HL-60 (cell line): ENCODE measurements at places on chromosomes 7 and 10.

GRCh38 chr10:29805134-29805723 lies 170.5 kb upstream of the SVIL start:
- DNase-seq = no peak

DNA sequence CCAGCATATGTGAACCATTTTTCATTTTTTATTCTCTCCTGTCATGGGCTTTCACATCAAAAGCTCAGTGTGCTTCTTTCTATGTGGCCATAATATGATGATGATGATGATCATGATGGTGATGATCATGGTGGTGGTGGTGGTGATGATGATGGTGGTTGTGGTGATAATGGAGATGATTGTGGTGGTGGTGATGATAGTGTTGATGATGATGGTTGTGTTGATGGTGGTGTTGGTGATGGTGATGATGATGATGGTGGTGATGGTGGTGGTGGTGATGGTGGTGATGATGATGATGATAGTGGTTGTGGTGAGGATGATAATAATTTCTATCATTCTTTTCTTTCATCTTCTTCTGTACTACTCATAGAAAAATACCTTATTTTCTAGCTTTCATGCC lies 413.1 kb upstream of the VSTM2A start:
- DNase-seq = no peak

DNA sequence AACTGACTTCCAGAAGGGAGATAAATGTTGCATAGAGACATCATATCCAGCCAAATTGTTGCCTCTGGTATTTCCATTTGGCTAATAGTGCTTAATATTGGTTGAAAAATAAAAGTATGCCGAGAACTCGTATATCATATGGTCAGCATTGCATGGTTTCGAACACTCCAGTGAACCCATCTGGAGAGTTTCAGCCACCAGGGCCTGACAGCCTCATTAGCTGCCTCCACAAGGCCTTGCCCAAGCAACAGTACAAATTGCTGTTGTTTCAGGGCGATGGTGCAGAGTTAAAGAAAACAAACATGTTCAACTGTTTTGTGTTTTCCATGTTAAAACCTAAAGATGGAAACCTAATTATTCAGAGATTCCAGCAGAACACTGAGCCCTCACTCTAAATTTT lies 28.5 kb downstream of the NRG3 start:
- DNase-seq = no peak

- DNase-seq = no peak
Measured at GRCh38 chr10:49652421-49653272, 26.8 kb upstream of the C10orf53 start.

DNA sequence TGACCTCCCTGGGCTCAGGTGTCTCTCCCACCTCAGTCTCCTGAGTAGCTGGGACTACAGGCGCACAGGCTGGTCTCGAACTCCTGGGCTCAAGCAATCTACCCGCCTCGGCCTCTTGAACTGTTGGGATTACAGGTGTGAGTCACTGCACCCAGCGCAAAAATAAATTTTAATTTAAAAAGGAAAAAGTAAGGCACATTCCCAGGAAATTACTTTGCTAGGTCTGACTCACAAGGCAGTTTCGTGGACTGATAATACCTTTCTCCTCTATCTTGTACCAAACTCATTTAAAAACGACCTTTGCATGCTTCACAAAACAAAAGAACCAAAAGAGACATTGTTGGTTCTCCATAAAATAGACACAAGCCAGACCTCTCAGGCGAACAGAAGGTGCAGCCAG lies 29.7 kb downstream of the PARP12 start:
- no peak for DNase-seq

DNA sequence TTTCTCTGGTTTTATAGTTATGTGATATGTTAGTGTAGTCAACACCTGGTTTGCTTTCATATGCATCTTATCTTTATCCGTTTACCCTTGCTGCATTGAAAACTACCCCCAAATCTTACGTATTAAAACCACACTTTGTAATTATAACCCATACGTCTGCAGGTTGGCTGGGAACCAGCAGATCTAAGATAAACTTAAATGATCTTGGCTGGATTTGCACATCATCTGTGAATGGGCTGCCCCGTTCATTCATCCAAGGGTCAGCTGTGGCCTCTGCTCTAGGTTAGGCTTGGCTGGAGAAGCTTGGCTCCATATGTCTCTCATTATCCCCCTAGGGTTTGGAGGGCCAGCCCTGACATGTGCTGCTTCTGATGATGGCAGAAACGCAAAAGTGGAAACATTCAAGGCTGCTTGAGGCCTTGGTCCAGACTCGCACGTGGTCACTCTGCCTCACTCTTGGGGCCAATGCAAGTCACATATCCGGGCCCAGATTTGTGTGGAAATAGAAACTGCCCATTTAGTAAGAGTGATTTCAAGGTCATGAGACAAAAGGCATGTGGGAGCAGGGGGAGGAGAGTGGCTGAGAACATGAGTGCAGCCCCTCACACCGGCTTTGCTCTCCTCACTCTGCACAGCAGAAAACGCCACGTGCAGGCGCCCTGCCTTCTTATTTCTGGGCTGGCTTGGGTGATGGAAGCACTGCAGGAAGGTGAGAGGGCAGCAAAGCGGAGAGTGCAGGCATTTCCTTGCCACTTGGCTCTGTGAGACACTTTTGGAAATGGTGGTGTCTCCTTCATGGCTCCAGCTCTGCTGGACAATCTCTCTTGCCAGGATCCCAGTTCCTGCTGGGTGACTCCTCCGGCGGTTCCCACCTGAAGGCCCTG lies 553.8 kb downstream of the GLRX3 start:
- no peak for DNase-seq

DNA sequence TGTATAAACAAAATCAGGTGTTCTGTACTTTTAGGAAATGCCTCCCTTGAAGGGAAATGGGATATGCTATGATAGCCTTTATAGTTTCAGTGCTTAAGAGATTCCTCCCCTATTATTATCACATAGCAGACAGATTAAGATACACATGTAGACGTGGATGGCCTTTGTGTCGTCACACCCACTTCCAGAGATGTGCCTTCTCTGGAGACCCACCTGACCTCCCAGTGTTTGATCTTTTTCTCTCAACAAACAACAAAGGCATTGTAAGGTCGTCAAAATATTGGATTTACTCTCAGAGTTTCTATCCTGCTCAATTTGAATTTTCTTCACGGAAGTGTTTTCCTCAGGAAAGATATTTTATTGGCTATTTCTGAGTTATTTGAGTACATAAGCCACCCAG lies 25.7 kb upstream of the C1GALT1 start:
- DNase-seq = no peak

DNA sequence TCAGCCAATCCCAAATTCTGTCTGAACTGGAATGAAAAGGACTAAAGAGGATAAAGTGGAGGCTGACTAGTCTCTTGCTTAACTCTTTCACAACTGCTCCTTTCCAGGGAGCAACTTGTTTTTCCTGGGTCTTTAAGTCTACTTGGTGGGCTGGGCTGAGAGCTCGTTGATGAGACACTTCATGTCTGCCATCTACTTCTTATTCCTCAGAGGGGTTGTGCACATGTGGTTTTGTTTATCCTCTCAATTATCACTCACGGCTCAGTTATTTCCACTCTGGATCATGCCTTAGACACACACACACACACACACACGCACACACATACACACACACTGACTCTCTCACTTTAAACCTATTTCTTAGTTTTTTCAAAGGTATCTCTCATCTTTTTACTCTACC lies 298.6 kb upstream of the MTPN start:
- no peak for DNase-seq
